ENCODE measurements at places on chromosomes 6 and 20.

DNA sequence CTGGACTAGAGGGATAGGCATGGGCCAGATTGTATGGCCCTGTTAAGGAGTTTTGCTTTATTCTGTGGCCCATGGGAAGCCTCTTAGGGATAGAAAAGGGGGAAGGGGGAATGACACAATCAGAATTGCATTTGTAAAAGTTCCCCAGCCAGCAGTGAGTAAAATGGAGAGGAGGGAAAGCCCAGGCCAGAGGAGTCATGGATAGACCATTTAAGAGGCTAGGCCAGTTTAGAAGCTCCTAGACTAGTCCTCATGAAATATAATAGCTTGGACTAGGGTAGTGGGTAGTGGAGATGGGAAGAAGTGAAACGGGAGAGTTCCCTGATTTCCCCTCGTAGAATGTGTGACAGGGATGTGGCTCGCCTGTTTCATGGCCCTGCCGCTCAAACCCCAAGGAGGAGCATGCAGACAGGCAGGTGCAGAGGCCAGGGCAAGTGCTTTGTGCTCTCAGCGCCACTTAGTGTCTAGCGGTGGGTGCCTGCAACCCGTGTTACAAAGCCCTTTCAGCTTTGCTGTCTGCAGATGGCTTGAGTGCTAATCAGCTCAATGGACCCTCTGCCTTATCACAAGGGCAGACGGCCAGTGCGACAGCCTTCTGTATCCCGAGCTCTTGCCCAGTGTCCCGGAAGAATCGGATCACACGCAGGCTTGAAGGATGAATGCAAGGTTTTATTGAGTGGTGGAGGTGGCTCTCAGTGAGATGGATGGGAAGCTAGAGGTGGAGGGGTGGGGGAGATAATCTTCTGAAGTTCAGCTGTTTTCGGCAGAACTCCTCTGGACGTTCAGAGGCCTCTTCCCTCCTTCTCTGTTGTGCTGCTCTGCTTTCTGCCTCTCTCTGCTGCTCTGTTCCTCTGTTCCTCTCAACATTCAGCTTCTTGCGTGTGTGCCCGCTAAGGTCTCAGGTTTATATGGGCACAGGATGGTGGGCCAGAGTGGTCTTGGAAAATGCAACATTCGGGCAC lies 141.1 kb downstream of the CEP57L1 start:
- DNase-seq: peak; percentile 32

GRCh38 chr20:64119681-64120341 lies 12.4 kb upstream of the NPBWR2 start:
- DNase-seq: no peak

DNA sequence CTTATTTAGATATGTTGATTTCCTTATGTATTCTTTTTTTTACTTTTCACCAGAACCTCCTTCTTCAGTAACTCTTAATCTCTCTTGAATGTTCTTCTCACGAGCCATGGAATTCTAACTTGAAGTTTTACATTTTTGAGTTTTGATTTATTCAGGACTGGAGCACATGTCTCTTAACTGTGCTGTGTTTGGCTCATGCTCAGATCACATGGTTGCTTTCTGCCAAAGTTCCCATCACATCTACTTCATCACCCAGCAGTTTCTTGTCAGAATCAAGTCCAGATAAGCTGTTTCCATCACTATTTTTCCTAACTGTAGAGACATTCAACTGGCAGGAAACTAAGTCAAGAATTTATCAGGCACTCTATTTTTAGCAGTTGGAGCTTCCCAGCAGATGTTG lies 31.7 kb downstream of the SLC35A1 start:
- no peak for DNase-seq

DNA sequence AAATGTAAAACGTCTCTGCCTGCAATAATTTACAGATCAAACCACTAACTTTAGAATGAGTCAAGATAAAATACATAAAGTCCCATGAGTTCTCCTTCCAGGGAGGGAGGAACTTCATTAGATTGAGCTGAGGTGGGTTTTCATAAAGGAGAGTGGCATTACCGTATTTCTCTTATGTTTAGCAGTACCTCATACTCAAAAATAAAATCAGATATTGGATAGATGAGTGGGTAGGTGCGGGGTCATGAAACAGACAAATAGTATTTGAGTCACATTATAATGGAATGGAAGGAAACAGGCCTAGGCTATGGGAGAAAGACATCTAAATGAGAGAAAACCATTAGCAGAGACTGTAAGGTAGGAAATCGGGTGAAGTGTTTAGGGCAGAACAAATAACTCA lies 166.1 kb upstream of the SMLR1 start:
- DNase-seq: no peak

DNA sequence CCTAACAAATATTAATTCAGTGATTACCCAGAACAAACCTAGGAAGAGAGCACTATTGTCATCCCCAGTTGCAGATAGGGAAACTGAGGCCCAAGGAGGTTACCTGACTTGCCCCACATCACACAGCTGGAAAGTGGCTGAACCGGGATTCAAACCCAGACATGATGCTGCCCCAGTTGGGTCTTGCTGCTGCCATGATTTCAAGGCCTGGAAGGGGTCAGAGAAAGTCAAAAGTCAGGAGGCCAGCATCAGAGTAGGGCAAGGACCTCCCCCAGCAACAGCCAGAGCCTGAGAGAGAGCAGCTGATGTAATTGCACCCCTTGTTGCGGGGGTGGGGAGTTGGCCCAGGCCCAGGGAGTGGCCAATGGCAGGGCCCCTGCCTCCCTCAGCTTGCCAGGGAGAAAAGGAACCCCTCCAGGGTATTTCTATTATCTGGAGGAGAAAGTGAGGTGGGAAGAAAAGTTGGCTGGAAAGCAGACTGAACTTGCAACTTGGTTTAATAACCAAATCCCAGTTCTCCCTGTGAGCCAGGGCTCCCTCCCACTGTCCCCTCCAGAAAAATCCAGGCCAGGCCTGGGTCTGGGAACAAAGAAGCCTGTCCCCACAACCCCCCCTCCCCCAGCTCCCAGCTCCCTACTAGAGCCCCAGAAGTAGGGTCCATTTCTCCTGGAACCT lies 83.6 kb downstream of the MRPL14 start:
- DNase-seq: no peak

DNA sequence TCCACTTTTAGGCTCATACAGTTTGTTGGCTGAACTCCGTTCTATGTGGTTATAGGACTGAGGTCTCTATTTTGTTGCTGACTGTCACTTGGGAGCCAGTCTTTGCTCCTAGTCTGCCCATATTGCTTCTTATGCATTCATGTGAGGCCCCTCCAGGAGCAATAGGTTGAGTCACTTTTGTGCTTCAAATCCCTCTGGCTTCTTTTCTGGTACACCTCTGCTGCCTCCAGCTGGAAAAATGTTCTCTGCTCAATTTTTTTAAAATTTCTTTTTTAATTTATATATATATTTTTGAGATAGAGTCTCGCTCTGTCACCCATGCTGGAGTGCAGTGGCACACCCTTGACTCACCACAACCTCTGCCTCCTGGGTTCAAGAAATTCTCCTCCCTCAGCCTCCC lies 42.7 kb upstream of the NOX3 start:
- DNase-seq: no peak

DNA sequence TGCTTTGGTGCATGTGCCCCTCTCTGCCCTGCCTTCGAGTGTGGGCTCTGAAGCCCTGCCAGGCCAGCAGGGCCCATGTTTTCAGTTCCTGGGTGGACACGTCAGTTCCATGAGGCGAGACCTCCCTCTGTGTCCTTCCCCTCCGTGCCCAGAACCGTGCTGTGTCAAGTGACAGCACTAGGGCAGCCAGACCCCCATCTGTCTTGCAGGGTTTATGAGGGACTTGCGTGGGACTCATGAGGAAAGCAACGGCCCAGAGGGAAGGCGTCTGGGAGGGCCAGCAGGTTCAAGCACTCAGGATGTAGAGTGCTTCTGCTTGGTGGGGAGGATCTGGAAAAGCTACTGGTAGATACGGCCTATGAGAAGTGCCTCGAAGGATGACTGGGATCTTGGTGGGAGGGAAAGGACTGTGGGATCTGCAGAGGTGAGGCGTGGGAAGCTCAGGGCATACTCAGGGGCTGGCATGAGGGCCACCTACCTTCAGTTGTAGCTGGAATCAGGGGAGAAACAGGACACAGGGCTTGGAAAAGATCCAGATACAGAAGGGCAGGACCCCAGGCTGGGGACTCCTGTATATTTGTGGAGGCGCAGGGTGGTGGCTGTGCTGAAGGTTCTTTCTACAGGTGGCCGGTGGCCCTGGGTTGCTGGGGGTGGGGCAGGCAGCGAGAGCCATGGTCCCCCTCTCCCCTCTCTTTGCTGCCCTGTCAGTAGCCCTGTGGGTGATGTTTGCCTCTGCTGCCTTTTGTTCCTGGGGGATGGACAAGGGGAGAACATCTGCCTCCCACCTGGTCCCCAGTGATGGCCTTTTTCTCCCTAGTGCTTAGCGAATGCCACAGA lies 5.5 kb downstream of the NPEPL1 start:
- no peak for DNase-seq

- peak; percentile 90 for DNase-seq
Observed at GRCh38 chr20:10034717-10035571, at the start of gene ANKEF1. Gene ANKEF1, plus strand, starts transcription at chr20:10034987. Its CDS starts 3,315 bp downstream, at chr20:10038302.

DNA sequence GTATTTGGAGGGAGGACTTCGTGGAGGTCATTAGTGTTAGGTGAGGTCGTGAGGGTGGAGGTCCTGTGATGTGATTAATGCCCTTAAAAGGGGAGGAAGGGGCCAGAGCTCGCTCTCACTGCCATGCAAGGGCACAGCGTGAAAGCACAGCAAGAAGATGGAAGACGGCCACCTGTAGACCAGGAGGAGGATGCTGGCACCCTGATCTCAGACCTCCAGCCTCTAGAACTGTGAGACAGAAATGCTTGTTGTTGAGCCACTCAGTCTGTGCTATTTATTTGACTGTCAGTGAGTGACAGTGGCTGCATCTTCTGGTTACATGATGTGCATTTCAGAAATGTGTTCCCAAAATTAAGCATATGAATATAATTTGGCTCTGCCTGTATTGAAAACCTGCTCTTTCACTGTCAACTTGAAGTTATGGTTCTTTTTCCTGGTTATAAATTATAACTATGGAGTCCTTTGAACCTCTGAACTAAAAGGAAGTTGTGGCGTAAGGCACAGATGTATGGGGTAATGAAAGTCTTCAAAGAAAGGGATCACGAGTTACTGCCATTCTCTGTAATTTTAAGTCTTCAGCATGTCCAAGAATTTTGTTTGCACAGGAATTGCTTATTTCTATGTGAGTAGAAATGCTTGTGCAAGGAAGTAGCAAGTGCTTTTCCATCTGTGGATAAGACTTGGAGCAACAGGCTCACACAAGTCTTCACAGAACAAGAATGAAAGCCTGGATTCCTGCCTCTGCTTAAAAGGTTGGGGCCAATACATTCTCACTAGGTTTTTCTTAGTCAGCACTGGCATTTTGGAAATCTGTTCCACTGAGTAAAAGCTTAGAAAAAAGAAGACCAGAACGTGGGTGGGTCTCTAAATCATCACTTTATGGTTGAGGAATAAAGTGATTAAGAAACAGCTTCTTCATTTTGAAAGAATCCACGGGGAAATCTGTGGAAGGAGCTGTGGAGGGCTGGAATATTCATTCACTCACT lies 10.3 kb downstream of the PPP1R14C start:
- no peak for DNase-seq

DNA sequence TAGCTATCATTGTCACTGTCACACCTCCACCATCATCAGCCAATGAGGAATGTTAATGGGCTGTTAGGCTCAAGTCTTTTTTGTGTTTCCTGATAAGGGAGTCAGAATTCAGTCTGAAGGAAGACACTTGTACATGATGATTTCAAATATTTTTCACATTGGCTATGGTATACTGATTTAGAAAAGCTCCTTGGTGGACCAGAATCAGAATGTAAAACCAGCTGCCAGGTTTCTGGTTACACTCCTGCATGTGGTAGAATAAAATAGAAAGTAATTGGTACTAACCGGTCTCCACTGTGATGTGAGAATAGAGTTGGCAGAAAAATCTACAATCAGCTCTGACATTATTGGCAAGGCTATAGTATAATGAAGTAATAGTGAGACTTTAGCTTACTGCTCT lies 10.7 kb downstream of the COL9A1 start:
- no peak for DNase-seq

- DNase-seq: no peak
Observed at GRCh38 chr6:42185597-42185996, 9.2 kb downstream of the GUCA1B start.

- peak; percentile 33 for DNase-seq
Observed at GRCh38 chr6:30071081-30071818, 4.3 kb downstream of the PPP1R11 start.

DNA sequence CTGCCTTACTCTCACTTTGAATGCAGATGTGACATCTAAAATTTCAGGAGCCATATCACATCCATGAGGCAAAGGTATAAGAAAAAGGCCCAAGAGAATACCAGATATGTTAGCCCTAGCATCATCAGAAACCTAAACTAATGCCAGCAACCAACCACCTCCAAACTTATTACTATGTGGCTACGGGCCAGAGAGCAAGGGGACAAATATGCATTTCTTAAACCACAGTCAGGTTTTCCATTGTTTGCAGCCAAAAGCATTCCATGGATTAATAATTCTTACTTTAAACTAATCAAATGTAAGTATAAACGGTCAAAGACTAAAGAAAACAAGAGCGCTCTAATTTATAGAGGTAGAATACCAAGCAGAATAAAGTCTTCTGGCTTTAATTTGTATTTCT lies 84.7 kb downstream of the TASP1 start:
- DNase-seq: no peak

DNA sequence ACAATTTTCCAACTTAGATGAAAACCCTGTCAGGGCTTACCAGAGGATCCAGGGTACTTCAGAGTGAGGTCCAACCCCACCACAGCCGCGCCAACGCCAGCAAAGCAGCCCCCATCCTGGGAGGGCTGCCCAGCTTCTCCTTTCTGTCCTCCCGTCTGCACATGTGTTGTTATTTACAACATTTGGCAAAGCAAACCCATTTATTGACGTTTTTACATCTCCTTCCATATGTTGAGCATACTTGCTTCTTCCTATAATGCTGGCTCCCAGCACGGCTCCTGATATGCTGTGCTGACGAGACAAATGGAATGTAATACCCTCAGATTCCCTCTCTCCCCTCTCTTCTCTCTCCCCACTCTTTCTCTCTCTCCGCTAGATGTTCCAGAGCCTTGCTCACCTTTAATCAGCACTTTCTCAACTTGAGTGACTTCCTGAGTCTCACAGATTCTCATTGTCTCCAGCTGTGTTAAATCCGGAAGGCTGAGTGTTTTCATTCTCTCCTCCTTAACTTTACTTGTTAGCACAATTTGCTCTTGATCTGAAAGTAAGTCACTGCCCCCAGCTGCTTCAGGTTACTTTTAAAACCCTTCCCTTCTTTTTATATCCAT lies 22.7 kb downstream of the RCAN2 start:
- DNase-seq: no peak

- DNase-seq: no peak
Observed at GRCh38 chr20:44342248-44342647, 5.4 kb downstream of the R3HDML start.

- no peak for DNase-seq
Observed at GRCh38 chr6:85792254-85792653, 149.6 kb upstream of the SYNCRIP start.

DNA sequence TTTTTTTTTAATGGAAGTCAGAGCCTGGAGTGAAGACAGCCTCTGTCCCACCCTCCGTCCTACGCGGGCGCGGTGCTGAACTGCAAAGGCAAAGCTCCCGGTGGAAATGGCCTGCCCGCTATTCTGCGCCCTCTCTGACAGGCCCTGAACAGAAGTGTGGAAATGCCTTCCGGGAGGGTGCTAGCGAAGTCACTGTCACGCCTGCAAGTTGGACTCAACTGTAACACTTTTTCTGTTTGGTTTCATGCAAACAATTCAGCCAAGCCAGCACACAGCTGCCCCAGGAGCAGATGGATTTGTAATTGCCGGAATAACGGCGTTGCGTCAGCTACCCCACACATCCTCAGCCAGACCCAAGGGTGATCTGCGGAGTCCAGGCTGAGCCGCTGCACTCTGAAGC lies 107.6 kb downstream of the PSMB1 start:
- DNase-seq: no peak

GRCh38 chr6:159090530-159091480 lies 46.0 kb upstream of the TAGAP start:
- DNase-seq: no peak

GRCh38 chr20:56222201-56222600 lies 26.3 kb upstream of the MC3R start:
- DNase-seq: no peak
